Activated T-cell treated with anti-CD3 and anti-CD28 coated beads for 1 hour (primary cell): ENCODE measurements at places on chromosomes 6 and 20.

DNA sequence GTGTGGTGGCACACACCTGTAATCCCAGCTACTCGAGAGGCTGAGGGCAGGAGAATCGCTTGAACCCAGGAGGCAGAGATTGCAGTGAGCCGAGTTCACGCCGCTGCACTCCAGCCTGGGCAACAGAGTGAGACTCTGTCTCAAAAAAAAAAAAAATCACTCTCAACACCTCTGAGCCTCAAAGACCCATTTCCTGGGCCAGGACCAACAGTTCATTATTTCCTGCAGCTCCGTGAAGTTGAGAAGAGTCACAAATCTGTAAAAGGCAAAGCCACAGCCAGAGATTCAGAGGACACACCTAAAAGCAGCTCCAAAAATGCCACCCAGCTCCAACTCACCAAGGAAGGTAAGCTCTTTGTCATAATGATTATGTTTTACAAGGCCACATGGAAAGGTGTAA lies 15.2 kb upstream of the NOP56 start:
- DNase-seq = no peak

GRCh38 chr20:37615340-37616109 lies 78.3 kb upstream of the CTNNBL1 start:
- peak; percentile 46 for DNase-seq

- DNase-seq = no peak
Observed at GRCh38 chr6:117938311-117938995, 31.4 kb downstream of the SLC35F1 start.

GRCh38 chr6:158906926-158907325 lies 87.8 kb upstream of the EZR start:
- DNase-seq = no peak

- DNase-seq = no peak
Observed at GRCh38 chr6:41371461-41371991, 36.1 kb downstream of the NCR2 start.

DNA sequence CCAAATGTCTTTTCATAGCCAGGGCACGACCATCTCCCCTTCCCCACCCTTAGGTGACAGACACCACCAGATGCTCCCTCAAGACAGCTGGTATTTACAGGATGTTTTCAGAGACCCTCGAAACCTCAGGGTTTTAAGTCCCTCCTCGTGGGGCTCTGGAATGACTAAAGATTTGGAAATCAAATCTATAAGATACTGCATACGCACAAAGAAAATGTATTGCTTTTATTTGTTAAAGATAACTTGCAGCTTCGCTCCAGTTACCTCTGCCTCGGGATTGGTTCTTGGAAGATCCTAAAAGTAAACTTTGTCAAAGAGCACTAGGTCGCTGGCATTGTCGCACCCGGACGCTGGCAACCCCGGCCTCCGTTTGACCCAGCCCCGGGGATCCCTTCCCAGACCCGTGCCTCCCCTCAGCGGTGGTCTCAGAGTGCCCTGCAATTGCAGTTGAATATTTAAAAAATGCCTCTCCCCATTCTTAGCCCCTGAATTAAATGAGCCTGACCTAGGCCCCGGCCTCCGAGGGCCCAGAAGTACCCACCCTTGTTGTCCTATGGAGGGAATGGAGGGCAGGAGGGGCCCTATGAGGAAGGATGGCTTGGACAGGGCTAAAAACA lies 7.1 kb downstream of the PAX1 start:
- no peak for DNase-seq

DNA sequence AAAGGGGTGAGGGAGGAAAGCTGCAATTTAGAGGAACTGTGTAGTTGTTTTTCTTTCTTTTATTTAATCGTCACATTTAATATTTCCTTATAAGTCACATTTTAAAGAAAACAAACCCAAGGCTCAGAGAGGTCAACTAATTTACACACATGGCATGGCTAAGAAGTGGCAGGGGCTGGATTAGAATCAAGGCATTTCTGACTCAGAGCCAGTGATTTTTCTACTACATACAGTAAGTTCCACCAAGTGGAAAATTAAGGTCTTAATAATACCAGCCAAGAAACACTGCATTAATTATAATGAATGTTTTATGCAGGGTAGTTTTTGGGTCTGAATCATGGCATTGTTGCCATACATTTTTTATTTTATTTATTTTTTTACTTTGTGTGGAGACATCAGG lies 607.7 kb upstream of the CITED2 start:
- DNase-seq = no peak

GRCh38 chr20:19789009-19789408 lies 31.0 kb downstream of the RIN2 start:
- no peak for DNase-seq

GRCh38 chr6:36744304-36744673 lies 46.7 kb downstream of the RAB44 start:
- DNase-seq = no peak

DNA sequence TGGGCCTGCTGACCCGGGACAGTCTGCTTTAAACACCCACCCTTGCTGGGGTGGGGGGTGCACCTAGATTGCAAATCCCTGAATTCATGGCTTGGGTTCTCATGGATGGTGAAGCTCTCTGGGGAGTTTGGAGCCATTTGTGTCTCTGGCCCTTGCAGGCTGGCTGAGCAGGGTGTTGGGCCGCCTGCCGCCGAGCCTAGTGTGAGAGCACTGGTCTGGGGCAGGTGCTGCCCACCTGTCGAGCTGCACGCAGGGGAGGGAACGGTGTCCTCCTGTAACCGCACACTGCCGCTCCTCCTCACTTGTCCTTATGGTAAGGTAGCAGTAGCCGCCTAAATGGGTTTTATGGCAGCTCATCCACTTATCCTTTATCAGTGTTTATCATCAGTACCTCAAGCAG lies 143.9 kb downstream of the DTNBP1 start:
- DNase-seq = no peak

- DNase-seq = no peak
Observed at GRCh38 chr6:136326038-136326553, 36.5 kb upstream of the BCLAF1 start.

DNA sequence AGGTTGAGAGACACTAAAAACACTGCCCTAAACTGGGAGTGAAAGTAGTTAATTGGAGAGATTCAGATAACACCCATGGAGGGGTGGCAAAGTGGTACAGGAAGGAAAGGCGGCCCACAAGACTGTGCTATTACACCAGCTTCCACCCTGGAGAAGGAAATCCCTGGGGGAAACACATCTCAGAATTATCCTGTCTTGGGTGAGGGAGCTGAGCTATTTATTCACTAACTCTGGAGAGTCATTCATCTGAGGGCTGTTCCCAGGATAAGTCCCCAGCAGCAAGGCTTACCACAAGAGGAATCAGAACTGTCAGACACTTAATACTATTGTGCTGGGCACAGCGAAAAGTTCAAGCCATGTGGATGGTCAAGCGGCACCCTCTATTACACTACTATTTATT lies 9.9 kb downstream of the TBCC start:
- DNase-seq = no peak

GRCh38 chr6:152474354-152474753 lies 162.8 kb downstream of the SYNE1 start:
- DNase-seq = no peak

DNA sequence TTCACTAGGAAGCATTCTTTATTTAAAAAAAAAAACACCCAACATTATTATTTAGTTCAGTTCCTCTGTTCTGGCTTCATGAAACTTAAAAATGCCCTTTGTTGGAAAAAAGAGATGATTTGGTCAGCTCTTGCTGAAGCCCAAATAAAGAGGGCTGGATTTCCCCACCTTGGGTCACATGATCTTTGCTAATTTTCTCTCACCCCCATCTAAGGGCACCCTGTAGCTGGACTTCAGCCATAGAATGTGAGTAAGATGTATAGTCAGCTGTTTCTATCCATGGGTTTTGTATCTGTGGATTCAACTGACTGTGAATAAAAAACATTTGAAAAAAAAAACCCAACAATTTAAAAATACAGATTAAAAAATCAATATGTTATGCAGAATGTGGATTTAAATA lies 213.9 kb upstream of the SULF2 start:
- DNase-seq = no peak

GRCh38 chr6:157927011-157927410 lies 54.7 kb upstream of the SYNJ2 start:
- no peak for DNase-seq

DNA sequence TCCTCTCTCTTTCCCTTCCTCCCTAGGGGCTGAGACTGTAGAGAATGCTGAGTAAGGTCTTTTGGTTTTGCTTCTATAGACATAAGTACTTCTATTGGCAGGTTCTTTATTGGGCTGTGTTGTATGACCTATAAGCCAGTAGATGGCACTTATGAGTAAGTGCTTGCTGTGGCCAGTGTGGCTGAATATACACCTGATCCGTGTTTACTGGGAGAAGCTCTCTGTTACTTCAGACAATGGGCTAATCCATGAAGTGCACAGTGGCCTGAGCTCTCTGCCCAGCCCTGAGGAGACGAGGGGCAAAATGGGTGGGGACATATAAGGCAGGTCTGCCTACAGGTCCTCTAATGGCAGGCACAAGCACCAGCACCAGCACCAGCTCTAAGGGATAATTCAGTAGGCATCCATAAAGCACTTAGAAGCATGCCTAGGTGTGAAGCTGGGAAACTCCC lies 610.3 kb downstream of the RNF144B start:
- DNase-seq = no peak

DNA sequence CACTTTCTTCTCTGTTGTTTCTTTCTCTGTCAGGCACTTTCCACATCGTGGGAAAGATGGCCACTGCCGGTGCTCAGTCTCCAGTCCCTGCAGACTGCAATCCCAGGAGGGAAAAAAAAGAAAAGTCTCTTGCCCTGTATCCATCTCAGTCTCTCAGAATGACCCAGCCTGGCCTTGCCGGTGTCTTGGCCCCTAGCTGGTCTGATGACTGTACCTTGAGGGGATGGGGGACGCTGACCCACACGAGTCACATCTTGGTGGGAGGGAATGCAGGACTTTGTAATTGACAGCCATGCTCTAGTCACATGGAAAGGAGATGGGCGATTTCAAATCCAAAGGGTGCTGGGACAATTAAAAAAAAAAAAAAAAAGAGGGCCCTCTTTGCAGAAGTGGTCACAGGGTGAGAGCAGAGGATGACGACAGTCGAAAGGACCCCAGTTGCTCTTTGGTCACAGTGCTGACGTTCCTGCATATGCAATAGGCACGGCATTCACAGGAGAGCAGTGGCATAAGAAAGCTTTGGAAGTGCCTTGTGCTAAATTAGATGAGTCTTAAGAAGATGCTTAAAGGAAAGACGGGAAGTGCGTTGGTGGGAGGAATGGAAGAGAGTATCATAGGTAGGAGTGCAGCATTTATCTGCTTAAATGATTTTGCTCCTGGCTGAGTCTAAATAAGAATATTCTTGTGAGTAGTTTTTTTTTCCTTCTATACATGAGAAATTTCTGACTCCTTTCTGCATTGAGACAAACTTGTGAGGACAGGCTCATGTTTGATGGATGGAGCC lies 63.9 kb upstream of the AKAP12 start:
- DNase-seq = no peak

GRCh38 chr20:62122654-62123449 lies 577 bp downstream of the LSM14B start:
- peak; percentile 27 for DNase-seq

GRCh38 chr6:168060521-168060931 lies 18.5 kb downstream of the FRMD1 start:
- no peak for DNase-seq

- no peak for DNase-seq
Observed at GRCh38 chr6:26195924-26196845, 109.0 kb downstream of the HFE start.

GRCh38 chr6:18988636-18989035 lies 601.5 kb downstream of the RNF144B start:
- DNase-seq = no peak

- no peak for DNase-seq
Observed at GRCh38 chr6:13307508-13307995, 20.8 kb downstream of the TBC1D7 start.

GRCh38 chr20:11754451-11754850 lies 163.2 kb upstream of the BTBD3 start:
- no peak for DNase-seq

DNA sequence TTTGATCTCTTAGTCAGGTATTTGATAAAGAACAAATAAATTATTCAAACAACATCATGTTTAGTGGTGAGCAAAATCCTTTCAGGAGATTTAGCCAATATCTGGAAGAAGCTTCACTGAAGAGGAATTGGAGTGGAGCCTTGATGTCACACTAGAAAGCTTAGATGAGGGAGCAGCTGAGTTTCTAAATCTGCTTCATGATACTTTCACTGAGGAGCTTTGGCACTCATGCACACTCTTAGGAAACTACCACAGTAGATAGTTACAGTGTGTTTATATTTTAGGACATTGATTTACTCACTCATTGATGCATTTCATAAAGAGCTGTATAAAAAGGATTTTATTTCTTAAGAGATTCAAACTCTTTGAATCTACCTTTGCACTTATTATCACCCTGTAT lies 366.2 kb upstream of the BTBD3 start:
- no peak for DNase-seq

GRCh38 chr6:45808917-45809316 lies 206.7 kb downstream of the CLIC5 start:
- no peak for DNase-seq

GRCh38 chr6:26032340-26033084 lies 54.7 kb upstream of the HFE start:
- no peak for DNase-seq

DNA sequence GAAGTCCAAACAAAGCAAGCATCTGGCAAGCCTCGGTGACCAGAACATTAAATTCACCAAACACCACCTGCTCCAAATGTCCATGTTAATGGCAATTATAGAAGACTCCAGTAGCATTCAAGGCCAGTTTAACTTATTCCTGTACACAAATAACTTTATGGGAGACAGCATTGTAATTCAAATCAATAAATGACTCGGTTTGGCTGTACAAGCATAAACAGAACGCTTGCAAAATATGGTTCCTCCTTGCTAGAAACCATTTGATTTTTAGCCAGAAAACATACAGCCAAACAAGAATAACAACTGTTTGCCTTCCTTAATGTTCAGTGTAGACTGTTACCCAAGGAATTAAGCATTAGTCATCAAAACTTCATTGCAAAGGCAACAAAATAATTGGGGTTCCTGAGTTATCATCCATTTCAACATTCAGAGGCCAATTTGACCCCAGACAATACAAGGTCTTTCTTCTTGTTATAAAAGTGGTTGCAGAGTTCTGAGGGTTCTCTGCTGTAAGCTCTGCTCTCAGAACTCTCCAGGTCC lies 125.1 kb downstream of the BFSP1 start:
- no peak for DNase-seq

DNA sequence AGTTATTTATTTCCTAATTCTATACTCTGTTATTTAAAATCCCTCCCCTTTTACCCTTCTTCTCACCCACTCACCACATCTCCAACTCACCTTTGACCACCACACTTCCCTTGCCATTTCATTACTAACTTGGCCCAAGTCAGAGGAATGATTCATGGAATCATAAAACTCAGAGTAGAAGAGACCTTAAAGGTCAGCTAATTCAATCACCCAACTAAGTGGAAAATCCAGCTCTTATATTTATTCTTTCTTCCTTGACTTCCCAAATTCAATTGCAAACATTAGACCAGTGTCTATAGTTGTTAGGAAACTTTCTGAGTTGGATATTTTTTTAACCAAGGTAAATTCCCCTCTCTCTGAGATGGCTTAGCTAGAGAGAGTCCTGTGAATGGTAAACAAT lies 26.5 kb upstream of the HEY2 start:
- no peak for DNase-seq

GRCh38 chr6:41505122-41506049 lies 40.8 kb upstream of the FOXP4 start:
- DNase-seq = no peak
